Esophagus squamous epithelium (tissue), 5 donors: ENCODE measurements at places on chromosomes 7 and 10. TPM values are rescaled to one million over a fixed set of nuclear protein-coding genes. Genes with fewer than 3 reads are reported as not detected.

The ITGA8 gene
- 3.2 TPM for total RNA-seq

The C10orf62 gene
- not detected for total RNA-seq

The HKDC1 gene
- not detected for total RNA-seq

The NAPEPLD gene
- 1.5 TPM for total RNA-seq

The ALOX5 gene
- total RNA-seq = 11.4 TPM

The OR6V1 gene
- total RNA-seq = not detected

DNA sequence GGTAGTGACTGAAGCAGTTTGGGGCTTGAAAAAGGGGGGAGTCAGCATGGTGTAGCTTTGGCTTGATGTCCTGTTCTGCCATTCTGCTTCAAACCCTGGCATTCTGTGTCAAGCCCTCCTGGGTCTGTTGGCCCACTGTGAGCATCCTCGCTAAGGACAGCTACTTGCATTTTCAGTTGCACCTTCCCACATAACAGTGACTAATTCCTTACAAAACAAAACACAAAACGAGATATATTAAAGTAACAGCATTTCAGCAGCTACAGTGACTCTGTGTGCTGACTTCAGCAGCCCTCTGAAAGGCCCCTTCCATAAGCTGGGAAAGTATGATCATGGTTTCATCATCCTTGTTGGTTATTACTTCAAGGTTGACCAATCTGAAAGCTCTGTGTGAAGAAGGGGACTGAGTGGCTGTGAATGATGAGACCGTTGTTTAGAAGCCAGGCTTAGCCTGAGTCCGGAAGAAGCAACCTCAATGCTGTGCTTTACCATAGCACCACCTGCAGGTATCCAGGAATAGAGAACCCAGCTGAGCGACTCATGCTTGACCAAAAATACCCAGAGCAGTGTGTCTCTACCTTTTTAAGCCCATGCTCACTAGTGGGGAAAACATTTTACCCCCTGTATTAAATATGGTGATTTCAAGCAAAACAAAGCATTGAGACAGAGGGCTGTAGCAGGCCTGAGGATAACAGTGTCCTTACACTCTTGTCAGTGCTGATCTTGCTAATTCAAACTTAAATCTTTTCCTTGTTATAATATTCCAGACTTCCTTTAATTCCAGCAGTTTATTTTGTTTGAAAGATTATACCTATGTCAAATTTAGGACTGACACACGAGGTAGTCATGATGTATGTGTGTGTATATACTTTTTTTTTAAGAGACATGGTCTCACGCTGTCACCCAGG lies 42.6 kb upstream of the CC2D2B start:
- no peak for DNase-seq

- DNase-seq = no peak
These were observed 41.9 kb downstream of the PDGFA start for GRCh38 chr7:477626-478220.

DNA sequence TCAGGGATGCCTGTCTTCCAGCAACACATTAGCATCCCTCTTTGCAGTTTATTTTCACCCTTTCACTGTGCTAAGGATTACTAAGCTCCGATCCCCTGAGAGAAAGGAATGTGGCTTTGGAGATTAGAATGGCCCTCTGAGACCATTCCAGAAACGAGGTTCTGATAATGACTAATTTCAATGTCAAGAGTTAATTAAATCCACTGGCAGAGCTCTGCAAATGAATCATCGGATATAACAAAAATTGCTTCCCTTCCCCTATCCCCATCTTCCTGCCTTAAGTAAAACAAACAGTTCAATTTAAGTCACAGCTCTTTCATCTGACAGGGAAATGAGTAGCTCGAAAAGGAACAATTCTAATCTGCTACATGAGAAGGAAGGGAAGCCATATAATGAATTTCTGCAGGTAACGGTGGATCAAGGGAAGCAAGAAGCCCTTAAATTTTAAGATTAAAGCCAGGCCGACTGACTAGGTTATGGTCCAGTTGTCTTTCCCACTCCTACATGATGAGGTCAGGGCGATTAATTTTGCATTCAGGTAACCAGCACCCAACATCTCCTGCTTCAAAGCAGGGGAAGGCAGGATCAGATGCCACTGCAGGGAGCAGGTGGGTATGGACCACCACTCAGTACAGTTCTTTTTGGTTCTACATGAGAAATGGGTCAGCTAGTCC lies 50.5 kb downstream of the MALSU1 start:
- no peak for DNase-seq

DNA sequence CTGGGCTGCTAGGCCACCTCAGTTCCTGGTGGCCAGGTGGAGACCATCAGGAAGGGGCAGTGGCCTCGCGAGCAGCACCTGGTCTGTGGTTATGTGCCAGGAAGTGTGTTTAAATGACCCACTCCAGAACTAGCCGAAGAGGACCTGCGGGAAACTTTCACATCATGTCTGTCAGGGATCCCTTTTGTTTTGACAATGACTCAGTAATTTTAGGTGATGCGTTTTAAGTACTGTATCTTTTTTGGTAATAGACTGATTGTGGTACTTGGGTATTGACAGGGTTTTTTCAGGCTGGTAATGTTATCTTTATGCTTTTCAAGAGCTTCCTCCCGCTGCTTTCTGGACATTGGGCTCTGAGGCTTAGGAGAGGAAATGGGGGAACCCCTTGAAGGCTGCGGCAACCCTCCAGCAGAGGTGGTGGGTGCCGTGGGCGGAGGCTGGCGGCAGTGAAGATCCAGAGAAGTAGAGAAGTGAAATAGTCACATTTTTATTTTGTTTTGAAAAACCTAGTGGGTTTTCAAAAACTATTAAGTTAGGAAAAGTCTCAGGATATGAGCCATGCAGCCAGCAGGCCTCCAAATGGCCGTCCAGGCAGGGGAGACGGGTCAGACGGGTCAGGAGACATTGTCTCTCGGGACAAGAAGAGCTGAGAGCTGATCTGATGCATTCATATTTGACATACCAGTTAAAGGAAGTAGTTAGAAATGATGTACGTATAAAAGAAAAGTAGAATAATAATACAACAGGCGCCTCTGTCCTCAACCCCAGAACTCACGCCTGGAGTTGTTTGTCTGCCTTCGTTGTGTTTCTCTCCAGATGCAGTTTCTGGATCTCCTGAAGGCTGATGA lies 27.7 kb downstream of the PPP2R2D start:
- DNase-seq = no peak

GRCh38 chr10:103413564-103413963 lies 17.1 kb downstream of the PDCD11 start:
- no peak for DNase-seq

DNA sequence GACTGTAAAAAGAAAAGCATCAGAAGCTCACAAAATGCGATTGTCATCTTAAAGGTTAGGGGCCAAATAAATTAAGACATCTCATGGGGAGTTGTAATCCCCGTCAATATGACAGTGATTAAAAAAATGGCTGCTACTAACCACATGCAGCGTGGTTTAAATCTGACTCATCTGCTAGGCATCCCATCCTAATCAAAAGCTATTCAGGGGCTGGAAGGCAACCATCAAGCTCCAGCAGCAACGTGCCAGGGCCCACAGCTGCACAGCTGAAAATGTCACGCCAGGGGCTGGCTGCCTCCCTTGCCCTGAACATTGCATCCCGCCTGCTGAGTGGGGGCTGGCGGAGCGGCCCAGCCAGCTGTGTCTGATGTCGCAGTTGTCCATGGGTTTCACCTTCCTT lies 66.3 kb upstream of the FRMD4A start:
- no peak for DNase-seq

DNA sequence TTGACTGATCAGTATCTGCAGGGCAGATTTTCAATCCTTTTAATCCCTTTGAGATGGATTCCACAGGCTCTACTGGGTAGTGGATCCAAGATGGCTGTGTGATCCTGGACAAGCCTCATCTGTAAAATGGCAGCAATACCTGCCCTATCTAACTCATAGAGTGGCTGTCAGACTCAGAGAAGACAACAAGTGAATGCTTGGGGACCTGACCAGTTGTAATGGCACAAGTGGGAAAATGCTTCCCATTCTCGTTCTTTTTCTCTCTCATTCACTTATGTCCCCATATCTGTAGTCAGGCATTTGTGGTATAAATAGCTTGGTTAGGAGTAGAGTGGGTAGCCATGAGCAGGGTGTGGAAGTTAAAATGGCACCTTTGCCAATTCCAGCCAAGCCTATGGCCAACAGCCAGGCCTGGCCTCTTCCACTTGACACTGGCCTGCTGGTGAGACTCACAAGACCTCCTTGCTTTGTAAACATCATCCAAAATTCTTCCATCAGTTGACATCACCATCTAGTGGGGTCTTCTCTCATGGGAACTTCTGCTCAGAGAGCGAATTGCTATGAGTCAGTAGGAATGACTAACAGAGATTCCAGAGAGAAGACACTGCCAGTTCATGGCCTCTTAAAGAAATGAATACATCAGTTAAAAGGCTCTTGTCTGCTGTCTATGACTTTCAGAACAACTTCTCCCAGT lies 150.1 kb downstream of the PLPP4 start:
- DNase-seq = no peak

- DNase-seq = no peak
These were observed 6.1 kb upstream of the MYOZ1 start for GRCh38 chr10:73647211-73647874.

DNA sequence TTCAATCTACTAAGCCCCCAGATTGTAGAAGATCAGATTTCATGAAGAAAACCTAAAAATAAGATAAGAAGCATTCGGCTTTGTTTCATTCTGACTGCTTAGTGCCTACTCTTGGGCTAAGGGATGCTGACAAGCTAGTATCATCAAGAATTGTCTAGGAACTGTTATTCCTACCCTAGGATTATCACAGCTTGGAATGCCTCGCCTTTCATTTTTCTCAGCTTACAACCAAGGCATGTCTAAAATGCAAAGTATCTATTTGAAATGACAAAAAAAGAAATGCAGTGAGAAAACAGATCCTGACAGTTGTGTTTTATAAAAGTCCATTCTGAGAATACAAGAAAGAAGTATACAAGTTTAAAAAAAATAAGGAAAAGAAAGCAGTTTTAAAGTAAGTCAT lies 441.0 kb downstream of the KCNMA1 start:
- DNase-seq = no peak

- no peak for DNase-seq
These were observed 6.5 kb downstream of the FZD8 start for GRCh38 chr10:35635576-35635975.

DNA sequence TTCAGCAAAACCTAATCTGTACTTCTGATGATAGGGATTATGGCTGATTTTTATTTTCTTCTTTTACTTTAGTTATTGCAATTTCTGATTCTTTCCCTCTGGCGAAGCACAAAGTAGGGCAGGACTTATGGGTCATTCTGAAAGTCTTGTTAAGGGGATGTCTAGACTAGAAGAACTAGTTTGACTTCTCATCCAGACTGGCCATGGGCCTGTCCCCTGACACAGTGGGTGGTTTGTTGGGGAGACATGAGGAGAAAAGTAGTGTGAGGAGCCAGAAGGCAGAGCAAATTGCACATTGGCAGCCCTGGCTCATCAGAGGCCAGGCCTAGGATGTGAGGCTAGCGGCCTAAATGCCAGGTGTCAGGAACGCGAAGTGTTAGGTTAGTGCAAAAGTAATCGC lies 152.8 kb downstream of the RTKN2 start:
- DNase-seq = no peak

DNA sequence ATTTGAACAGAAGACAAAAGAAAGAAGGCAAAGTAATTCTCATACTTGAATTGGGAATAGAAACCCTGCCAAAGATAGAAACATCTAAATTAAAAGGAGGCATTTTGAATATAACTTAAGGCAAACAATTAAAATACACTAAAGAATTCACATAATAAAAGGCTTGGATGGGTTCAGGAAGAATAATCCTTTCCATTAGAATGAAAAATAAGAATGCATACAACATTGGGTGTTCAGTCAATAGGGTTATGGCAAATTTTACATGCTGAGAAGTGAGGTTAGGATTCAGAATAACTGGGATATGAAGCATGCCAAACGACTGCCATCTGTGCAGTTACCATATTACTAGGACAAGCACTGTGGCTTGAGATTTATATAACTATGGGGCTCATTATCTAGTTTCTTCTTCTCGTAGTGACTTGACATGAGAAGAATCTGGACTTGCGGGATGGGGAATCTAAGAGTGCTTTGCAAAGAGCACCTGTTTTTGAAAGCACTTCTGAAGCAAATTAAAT lies 326.5 kb downstream of the THSD7A start:
- DNase-seq = no peak

DNA sequence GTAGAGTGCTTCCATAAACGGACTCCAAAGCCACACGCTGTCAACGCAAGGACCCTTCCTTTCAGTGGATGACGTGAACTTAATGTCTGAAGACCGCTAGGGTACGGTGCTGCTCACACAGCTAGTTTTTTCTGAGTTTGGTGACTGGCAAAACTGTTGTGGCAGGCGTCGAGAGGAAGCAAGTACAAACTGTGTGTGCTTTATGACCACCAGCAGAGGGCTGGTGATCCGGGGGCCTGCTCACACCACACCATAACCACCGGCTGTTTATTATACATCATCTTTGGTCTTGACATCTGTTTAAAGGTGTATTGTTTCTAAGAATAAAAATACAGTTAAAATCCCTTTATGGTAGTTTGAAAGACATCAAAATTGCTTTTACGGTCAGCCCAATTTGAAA lies 37.1 kb upstream of the ATP6V0A4 start:
- no peak for DNase-seq

DNA sequence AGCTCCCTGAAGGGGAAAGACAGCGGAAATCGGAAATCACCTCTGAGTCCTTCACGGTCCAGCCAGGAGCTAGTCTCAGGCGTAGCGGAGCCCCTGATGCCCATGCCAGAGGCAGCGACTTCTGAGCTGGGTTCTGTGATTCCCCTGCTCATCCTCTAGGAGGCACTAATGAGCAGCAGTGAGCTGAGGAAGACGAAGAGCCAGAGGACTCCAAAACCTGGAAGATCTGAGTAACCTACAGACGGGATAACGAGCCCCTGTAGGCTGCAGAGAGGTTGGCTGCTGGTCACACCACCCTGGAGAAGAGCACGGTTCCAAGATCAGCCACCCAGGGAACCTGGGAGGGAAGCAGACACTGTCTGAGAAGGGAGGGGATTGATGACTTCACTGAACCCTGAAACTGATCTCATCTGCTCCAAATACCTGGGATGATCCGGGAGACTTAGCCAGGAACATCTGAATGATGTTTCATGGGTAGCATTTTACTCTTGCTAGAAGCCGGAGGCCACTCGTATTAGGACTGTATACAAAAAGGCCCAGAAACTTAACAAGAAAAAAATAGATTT lies 304.1 kb downstream of the PAXIP1 start:
- DNase-seq = no peak

- DNase-seq = no peak
These were observed 185.9 kb upstream of the DKK1 start for GRCh38 chr10:52128056-52128683.

DNA sequence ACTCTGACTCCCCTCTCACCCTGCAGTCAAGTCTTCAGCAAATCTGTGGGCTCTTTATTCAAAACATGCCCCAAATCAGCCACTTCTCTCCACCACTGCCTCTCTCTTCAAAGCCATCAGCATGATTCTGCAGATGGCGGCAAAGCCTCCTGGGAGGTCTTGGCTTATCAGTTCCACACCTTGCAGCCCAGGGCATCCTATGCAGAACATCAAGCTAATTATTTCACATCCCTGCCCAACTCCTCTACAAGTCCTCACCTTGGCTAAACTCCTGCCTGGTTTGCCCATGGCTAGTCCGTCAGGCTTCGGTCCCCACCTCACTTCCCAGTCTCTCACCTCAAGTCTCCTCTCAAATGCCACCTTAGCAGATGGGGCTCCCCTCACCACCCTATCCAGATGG lies 70.2 kb downstream of the PIP4K2A start:
- no peak for DNase-seq

- no peak for DNase-seq
These were observed 256.9 kb downstream of the MDFIC start for GRCh38 chr7:115178835-115179234.

GRCh38 chr7:24052572-24053260 lies 231.3 kb upstream of the NPY start:
- DNase-seq = no peak
